ENCODE measurements at places on chromosomes 4 and X.

- DNase-seq: no peak
Observed at GRCh38 chrX:118536204-118536603, 40.6 kb downstream of the DOCK11 start.

GRCh38 chr4:139085141-139085540 lies 69.6 kb downstream of the NOCT start:
- DNase-seq: no peak

DNA sequence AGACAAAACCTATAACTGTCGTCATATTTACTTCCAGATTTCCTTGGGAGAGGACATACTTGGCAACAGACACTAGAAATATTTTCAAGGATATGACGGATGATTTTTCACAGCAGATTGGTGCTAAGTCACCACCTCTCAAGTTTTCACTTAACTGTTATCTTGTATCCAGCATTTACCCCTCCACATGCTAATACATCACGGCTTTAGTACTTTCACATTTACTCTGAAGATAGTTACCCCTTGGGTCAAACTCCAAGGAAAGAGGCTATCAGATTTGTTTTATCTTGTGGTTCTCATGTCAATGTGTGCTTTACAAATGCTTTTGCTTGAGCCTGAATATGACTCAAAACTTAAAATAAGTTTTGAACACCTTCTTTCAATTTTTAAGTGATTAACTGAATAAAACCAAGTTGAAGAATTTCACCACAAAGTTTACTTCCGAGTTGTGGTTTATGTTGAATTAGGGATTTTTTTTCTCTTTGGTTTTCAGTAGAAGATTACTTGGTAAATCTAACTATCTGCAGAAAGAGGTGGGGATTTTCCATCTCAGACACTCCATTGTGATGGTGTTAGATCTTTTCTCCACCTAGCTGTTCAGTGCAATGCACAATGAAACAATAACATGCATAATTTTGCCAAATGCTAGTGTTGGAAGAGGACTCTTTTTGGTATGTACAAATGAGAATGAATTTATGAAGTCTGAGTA lies 75.4 kb upstream of the FAT1 start:
- DNase-seq: no peak

DNA sequence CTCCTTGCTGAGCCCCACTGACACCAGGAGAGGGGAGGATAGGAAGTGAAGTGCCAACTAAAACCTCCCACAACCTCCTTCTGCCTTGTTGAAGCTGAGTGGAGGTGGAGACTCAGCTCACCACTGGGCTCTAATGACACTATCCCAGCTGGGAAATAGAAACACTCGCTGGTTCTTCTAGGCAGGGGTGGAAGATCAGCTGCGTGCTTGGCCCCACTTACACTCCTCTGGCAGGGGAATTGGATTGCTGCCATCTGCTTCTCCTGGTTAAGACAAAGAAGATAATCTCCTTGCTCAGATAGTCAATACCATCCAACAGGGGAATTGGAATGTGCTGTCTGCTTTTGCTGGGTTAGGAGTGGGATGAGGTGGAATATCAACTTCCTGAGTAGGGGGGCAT lies 392.5 kb downstream of the ZNF674 start:
- DNase-seq: no peak

DNA sequence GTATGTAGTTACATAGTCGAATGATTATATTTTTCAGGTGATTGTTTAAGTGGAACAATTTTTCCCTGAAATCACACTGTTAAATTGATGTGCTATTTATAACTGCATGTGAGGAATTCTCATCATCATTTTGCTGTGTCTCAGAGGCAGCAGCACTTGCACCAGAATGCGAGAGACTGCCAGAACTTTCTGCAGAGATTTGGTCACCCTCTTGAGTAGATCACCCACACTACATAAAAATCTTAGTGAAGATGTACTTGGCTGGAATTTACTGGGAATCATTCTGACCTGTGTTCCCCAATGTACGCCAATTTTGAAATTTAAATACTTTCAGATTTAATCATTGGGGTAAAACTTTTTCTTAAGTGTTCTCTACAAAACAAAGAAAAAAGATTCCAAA lies 5.4 kb downstream of the UGT2B4 start:
- DNase-seq: no peak

DNA sequence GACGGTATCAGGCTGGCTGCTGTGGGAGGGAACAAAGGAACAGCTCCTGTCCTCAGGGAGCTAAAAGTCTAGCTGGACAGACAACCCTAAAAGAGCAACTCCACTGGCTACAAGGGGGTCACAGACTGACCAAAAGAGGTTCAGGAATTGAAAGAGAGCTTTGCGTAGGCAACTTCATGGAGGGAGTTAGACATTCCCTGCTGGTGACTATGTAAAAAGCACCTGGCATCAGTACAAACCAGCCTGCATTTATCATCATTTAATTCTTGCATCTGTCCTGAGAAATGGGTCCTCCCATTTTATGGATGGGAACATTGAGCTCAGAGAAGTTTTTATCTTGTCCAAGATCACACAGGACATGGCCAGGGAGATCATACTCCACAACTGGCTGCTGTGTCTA lies 1.4 kb upstream of the LGI2 start:
- no peak for DNase-seq

DNA sequence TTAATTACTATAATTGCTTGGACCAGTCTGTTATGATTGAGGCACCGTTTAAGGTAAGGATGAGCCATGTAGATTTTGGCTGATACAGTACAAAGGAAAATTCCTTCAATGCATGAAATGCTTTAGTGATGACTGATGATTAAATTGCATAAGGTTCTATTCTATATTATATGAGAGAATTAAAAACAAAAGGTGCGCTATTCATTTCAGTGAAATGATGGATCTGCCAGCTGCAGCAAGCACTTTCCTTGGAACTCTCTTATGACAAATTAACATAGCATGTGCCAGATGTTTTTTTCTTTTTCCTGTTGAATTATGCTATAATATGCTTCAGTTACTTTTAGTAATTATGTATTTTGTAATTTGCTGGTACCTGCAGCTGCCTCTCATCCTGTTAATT lies 98.5 kb downstream of the JADE1 start:
- DNase-seq: no peak

DNA sequence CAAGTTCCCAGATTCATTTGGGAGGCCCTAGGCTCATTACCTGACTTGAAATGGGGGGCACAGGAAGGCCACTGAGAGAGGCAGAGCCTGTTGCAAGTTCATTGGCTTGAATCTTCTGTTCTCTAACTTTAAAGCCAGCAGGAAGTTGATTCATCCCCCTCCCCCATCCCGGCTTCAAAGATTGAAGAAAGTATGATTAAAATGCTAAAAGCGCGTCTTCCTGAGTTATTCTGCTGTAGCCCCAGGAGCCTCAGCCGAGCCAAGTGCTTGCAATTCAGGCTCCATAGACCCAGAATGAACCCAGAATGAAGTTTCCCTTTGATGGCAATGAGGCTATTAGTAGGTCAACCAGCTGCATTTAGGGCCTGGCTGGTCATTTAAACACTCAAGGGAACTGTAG lies 14.7 kb downstream of the CHST7 start:
- DNase-seq: no peak

DNA sequence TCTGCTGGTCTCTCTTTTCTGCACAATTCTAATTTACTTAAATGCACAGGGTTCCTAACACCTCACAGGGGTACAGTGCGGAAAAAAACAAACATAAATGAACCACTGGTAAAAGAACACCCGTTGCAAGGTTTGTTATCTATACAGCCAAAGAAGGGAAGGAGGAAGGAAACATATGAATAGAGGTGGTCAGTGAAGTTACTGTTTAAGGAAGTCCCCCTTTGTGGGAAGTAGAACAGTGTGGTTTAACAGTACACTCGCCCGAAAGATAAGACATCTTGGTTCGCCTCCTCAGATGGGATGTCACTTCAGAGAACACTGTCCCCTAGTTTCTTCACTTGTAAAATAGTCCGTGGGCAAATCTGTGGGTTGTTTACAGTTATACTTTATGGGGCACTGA lies 57.5 kb downstream of the TEC start:
- no peak for DNase-seq

GRCh38 chrX:71604141-71604540 lies 14.2 kb downstream of the CXCR3 start:
- DNase-seq: no peak

DNA sequence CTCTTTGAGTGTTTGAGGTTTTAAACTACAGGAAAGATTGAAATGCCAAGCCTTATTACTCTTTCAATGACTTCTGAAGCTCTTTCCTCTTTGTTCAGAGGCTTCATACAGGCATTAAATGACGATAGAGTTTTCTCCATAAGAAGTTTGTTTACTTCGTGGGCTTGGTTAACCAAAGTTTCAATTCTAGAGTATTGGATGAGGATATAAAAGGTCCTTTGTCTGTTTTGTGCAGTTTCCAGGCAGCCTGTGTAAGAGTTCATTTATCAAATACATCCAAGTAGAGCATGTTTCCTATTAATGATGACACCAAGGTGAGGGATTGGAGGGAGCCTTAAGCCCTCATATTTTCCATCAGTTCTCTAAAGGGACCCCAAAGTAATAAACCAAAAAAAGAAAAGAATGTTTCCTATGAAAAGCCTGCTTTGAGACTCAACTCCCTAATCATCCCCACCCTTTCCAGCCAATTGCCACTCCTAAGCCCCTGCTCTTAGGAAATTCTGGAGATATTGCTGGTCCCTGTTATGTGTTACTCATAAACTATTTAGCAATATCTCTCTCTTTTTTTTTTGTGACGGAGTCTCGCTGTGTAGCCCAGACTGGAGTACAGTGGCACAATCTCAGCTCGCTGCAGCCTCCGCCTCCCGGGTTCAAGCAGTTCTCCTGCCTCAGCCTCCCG lies 106.2 kb upstream of the IL13RA1 start:
- no peak for DNase-seq

GRCh38 chr4:56320293-56320692 lies 67.0 kb downstream of the AASDH start:
- DNase-seq: no peak

GRCh38 chr4:156642161-156642560 lies 329.4 kb downstream of the PDGFC start:
- DNase-seq: no peak

- no peak for DNase-seq
Observed at GRCh38 chr4:6226506-6226905, 26.2 kb upstream of the JAKMIP1 start.

GRCh38 chr4:166153548-166153947 lies 280.5 kb downstream of the TLL1 start:
- DNase-seq: no peak

DNA sequence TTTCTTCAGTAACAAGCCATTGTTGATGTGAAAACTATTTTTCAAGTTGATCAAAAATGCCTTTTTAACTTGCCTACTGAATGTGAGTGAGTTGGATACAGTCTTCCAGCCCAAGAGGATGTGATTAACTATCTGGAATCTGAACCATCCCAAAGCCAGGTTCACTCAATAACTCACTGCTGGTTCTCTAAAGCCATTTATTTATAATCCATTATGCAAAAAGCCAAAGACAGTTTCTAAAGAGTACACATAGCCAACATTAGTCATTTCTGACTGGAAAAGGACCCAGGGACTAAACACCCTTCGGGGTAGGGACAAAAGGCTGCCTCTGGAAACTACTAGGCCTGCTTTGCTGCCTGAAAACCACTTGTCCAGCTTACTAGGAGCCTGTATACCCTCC lies 109.6 kb downstream of the SHROOM4 start:
- DNase-seq: no peak

- DNase-seq: no peak
Observed at GRCh38 chr4:89048906-89049601, 7.9 kb downstream of the FAM13A start.

DNA sequence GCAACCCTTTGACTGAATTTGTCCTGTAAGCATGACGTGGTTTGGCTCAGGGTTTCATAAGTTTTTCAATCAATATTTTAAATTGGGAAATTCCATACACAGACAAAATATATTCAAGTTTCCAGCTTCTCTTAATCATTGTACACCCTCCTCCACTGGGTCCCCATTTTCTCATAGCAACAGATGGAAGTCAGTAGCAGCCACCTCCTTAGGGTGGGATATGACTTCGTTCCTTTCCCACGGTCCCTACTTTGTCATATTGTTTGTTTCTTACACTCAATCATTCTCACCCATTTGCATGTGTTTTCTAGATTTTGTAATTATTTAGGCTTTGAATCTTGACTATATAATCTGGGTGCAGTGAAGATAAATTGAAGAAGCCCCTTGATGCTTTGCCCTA lies 664.5 kb upstream of the IGFBP7 start:
- DNase-seq: no peak

GRCh38 chr4:30005995-30006394 lies 714.2 kb upstream of the PCDH7 start:
- no peak for DNase-seq

- no peak for DNase-seq
Observed at GRCh38 chr4:151785484-151786157, 24.8 kb upstream of the GATB start.

DNA sequence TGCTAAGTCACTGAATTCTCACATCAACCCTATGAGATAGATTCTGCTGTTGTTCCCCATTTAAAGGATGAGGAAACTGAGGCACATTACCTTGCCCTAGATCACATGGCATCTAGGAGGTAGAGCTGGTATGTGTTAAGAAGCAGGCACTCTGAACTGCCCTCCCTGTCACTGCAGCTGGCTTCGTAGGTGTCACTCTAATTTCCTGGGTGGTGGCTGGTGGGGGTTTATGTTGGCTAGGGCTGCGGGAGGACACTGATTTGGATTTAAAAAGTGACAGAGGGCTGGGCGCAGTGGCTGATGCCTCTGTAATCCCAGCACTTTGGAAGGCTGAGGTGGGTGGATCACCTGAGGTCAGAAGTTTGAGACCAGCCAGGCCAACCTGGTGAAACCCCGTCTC lies 93.0 kb downstream of the ARHGAP10 start:
- no peak for DNase-seq

DNA sequence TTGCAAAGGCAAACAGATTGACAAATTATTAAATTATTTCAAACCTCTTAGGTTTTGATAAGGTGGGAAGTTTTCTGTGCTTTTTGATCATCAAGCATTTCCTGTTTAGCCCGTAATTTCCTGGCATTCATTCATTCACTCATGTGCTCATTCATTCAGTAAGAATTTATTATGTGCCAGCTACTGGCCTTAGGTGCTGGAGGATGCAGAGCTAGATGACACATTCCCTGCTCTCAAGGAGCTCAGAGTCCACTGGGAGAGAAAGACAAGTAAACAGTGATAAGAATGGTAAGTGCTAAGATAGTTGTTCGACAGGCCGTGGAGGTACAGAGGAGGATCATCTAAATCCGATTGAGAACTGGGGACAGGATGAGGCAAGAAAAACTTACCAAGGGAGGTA lies 153.0 kb downstream of the DCTD start:
- DNase-seq: no peak

GRCh38 chr4:120062663-120063195 lies 3.9 kb downstream of the MAD2L1 start:
- DNase-seq: no peak

DNA sequence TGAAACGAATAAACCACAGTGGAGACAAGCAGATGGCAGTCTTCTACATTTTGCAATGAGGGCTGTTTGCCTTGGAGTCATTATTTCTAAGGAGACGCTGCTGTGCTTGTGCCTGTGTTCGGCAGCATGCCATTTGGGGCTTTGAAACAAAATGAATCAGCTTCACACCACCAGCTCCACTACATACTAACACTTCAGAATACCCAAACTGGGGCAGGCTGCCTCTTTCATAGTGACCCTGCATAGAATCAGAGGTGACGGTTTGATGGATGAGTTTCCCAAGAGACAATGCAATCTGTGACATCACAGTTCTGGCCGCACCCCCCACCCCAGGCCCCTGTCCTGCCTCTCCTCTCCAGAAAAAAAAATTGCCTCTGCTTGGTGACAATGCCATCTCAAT lies 57.1 kb upstream of the MID1 start:
- DNase-seq: no peak

Data from NCI-H1105 (cell line).